ENCODE measurements at places on chromosomes 12 and 14.

DNA sequence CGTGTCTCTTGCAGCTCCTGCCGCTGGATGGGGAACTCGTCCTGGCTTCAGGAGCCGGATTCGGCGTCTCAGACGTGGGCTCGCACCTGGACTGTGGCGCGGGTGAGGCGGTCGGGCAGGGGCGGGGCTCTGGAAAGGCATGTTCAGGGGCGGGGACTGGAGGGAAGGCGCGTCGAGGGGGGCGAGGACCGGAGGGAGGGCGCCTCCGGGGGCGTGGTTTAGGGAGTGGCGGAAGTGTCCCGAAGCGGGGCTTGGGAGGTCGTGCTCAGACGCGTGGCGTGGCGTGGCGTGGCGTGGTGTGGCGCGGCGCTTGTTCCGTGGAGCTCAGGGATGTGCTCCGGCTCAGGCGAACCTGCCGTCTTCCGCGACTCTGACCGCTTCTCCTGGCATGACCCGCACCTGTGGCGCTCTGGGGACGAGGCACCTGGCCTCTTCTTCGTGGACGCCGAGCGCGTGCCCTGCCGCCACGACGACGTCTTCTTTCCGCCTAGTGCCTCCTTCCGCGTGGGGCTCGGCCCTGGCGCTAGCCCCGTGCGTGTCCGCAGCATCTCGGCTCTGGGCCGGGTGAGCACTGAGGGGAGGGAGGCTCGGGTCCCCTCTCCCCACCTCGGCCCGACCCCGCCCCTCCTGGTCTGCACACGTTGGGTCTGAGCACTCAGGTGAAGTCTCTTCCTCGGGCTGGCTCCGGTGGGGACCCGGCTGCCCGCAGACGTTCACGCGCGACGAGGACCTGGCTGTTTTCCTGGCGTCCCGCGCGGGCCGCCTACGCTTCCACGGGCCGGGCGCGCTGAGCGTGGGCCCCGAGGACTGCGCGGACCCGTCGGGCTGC is 6.2 kb downstream of the AMN start:
- DNase-seq: peak; percentile 66

GRCh38 chr12:113170926-113171325 is 14.4 kb downstream of the DDX54 start:
- DNase-seq: no peak

DNA sequence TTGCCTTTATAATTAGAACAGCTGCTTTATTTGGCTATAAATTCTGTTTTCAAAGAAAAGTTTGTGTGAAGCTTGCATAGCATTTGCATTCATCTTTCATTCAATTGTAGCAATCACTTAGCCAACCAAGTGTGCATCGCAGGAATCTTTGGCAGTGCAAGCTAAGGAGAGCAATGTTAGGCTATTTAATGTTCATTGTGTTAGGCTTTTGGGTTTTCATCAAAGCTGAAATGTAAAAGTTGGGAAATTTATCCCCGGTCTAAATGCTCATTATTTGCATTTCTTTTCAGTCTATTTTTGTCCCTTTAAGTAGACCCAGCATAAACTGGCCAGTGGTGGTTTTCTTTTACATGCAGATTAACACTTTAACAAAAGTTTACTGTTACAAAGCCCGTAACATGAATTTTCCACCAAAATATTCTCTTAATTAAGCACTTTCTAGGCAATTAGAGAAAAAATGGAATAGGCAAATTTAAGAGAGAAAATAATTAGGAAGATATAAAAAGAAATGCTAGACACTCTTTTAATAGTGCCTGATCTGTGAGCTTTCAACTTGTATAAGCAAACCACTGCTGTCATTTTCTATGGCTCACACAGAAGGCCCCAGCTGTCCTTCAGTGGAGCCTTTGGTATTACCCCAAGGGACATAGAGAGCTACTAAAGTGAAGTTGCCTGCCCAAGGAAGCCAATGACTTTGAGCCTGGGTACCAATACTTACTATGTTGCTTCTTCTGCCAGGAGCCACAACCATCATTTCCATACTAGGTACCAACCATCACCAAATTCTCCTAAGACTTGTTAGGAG is 898.9 kb upstream of the SEL1L start:
- DNase-seq: no peak

DNA sequence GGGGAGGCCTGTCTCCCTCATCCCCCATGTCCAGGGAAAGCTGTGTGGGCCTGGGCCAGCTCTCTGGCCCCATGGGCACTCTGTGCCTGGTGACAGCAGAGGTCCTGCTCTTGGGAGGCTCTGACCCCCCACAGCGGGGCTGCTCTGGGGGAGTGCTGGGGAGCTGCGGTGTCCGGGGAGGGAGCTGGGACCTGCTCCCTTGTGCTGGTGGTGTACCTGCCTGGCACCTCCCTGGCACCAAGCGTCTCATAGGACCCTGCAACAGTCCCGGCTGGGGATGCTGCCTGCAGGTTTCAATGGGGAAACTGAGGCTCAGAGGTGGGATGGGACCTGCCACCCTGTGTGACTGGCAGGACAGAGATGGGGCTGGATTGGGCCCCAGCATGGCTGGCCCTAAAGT is 111.3 kb downstream of the KIF26A start:
- DNase-seq: no peak

- DNase-seq: no peak
These were observed 3.0 kb downstream of the IL22 start for GRCh38 chr12:68250454-68250853.

GRCh38 chr12:76720068-76720467 is 43.8 kb upstream of the ZDHHC17 start:
- no peak for DNase-seq
